ENCODE measurements at places on chromosomes 5 and 9. TPM values are rescaled to one million over a fixed set of nuclear protein-coding genes. Genes with fewer than 3 reads are reported as not detected.
A peak's percentile ranks its signal among the peaks of the same experiment; 100 is the strongest.

- DNase-seq, result no peak
Observed at GRCh38 chr9:134034215-134035040, 9.1 kb downstream of the BRD3OS start.

- DNase-seq, result no peak
Observed at GRCh38 chr9:81022177-81022576, 667.2 kb downstream of the TLE1 start.

GRCh38 chr9:18981476-18982261 is 51.3 kb downstream of the SAXO1 start:
- DNase-seq, result no peak

- DNase-seq, result no peak
Observed at GRCh38 chr5:6488021-6488420, 39.4 kb downstream of the UBE2QL1 start.

DNA sequence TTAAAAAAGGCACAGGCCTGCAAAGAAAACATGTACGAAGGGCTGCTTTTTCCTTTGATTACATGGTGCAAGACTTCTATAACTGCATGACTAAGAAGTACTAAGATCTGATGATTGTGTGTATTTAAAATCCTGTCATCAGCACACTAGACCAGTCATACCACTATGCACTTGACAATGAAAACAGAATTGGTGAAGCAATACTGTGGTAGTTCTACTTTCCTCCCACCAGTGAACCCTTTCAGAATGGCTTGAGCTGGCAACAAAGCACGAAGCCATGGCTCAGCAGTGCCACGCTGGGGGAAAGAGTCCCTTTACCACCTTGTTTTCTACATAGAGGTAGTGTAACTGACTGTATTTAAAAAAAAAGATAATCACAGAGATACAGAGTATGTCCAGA is 49.0 kb upstream of the POU5F2 start:
- no peak for DNase-seq

DNA sequence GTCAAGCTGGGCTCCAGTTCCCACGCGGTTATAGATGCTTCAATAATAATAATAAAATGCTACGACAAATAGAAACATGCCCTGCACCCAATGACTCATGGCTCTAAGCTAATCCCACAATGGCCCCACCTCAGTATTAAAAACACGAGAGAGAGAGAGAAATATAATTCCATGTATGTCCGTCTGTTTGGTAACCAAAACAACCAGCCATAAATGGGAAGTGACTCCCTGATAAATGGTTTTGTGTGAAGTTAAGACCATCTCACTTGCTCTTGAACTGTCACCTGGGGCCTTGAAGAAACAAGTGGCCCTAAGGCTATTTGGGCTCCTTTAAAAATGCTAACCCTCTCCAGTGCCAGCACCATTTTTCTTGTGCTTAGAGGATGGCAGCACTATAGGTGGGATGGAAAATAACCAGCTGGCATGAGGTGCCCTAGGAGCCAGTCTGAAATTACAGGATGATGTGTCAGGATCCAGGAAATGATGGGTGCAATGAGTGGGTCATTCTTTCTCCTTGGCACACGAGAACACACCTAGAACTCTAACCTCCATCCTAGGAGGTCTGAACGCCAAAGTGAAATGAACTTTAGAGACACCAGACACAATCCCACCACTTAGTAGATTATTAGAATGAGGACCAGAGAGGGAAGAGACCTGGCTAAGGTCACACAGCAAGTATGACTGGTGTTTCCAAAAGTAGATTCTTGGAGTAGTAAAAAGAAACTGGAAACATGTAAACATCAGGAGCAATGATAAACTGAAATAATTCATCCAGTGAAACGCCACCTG is 35.7 kb upstream of the ADRB2 start:
- DNase-seq, result no peak

GRCh38 chr5:128196791-128197190 is 113.2 kb downstream of the SLC12A2 start:
- no peak for DNase-seq

- DNase-seq, result no peak
Observed at GRCh38 chr9:76652894-76653293, 111.3 kb upstream of the PCA3 start.

GRCh38 chr9:129751841-129752801 is 721 bp downstream of the PTGES start:
- DNase-seq, result peak; percentile 37

DNA sequence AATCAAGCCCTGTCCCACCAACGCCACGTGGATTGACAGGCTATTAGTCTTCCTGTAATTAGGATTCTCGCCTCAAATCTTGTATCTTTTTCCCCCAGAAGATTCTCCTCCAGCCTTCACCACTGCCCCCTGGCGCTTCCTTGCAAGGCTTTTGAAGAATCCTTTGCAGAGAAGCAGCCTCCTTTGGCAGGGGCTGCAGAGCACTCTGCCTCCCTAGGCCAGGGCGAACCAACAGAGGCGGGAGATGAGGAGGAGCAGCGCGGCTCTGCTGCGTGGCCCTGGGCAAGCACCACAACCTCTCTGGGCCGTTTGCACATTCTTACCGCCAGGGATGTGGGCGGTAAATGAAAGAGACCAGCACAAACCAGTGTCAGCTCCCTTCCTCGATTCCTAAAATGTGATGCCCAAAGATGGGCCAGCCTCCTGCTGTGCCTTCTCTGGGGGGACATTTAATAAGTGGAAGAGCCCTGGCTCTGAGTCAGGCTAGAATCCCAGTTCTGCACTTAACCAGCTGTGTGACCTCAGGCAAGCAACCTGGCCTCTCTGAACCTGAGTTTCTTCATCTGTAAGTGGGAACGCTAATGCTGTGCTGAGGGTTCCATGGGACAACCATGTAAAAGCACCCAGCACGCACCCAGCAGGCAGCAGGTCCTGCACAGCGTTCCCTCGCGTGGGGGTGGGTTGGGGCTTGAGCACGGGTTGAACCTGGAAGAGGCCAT is 128.6 kb downstream of the KCNIP1 start:
- no peak for DNase-seq

DNA sequence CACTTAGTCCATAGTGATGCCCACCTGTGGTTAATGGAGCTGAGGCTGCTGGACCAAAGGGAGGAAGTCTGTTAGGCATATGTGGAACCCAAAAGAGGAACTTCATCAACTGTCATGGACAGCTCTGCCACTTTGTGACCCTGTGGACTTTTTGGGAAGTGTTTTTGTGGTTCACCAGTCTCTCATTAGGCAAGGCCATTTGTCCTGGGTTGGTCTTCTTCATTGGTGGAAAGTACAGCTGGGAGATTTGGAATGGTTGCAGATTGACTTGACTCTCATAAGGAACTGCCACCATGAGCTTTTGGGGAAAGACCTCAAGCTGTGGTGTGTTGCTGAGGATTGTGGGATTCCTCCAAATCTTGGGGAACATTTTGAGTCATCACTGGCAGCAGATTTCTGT is 31.9 kb upstream of the IL12B start:
- no peak for DNase-seq

DNA sequence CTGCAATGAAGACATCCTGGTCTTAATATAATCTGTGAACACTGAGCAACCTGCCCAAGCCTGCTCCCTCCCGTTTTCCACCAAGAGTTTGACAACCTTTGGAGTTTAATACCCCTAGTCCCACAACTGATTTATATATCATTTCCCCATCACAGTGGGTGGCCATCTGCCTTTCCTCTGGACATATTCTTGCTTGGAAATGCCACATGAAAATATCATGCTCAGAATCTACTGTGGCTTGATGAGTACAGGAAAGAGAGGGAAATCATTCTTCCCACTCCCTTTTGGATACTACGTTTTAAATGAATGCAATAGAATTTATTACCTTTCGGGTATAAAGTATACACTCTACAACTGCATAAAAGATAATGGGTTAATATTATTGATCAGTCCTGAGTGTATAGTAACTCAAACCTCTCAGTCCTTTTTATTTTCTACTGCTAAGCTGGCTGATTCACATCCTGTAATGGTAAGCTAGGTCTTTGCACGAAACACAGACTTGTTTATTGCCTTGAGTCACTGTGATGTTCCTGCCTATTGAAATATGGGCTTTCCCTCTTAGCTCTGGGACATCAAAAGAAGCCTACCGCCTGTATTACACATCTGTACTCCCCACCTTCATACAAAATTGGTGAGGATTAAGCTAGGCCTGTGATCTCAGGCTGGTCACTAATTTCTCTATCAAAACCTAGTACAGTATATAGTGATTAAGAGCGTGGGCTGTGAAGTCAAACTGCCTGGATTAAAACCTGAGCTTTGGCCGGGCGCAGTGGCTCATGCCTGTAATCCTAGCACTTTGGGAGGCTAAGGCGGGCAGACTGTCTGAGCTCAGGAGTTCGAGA is 67.6 kb upstream of the NR5A1 start:
- DNase-seq, result peak; percentile 45

DNA sequence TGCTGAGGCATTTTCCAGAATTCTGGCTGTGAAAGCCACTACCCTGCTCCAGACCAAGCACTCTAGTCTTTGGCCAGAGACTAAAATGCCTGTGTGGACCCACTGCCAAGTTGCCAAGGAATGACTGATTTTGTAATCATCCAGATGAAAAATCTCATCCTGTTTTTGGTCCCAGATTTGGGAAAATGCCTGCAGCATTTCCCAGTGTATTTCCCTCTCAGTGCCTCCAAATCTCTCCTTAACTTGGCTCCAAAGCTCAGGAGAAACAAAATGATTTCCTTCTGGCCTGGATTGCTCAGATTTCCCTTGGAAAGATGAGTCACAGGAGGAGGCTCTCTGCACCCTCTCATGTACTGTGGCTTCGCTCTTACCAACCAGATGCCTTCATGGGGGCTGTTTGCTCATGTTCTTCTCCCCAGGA is 335.2 kb upstream of the TARS1 start:
- no peak for DNase-seq

Gene PCDHB11
- polyA plus RNA-seq, result not detected

Gene XPA
- 15.4 TPM for polyA plus RNA-seq

Gene GFI1B
- 8.5 TPM for polyA plus RNA-seq

Gene ZDHHC11
- 7.8 TPM for polyA plus RNA-seq
